ENCODE measurements at places on chromosomes 3 and 15. TPM values are rescaled to one million over a fixed set of nuclear protein-coding genes. Genes with fewer than 3 reads are reported as not detected.

- H3K27ac ChIP-seq: no peak overlapping the region
- no peak for DNase-seq
- H3K4me1 ChIP-seq: no peaks in the 10 kb centered on the region
- H3K4me3 ChIP-seq: no peak overlapping the region
- H3K27me3 ChIP-seq: no peaks in the 10 kb centered on the region
Measured at GRCh38 chr3:115330430-115330829, 183.3 kb upstream of the ZBTB20 start.

DNA sequence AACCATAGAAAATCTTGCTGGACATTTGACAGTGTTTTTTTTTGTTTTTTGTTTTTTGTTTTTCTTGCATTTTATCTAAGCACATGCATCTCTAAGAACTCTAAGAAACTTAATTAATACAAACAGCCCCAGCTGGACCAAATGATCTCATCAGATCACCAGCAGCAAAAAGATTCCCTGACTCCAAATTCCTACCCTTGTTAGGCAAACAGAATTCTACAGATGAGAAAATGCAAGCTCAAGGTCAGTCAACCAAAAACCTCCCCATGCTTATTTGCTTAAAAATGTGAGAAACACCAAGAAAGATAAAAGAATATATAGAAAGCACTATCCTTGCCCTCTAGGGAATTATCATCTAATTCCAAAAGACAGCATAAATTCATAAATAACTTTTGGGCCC is 65.4 kb downstream of the FOXP1 start:
- H3K27ac ChIP-seq: no peak overlapping the region
- DNase-seq: no peak
- H3K4me3 ChIP-seq: no peak overlapping the region
- no peaks in the 10 kb centered on the region for H3K27me3 ChIP-seq
- H3K36me3 ChIP-seq: no peaks in the 10 kb centered on the region
- no peaks in the 10 kb centered on the region for H3K4me1 ChIP-seq

- DNase-seq: no peak
- H3K4me3 ChIP-seq: no peak overlapping the region
- H3K27ac ChIP-seq: no peak overlapping the region
- H3K36me3 ChIP-seq: no peaks in the 10 kb centered on the region
Measured at GRCh38 chr15:76642671-76643070, 262.5 kb downstream of the SCAPER start.

DNA sequence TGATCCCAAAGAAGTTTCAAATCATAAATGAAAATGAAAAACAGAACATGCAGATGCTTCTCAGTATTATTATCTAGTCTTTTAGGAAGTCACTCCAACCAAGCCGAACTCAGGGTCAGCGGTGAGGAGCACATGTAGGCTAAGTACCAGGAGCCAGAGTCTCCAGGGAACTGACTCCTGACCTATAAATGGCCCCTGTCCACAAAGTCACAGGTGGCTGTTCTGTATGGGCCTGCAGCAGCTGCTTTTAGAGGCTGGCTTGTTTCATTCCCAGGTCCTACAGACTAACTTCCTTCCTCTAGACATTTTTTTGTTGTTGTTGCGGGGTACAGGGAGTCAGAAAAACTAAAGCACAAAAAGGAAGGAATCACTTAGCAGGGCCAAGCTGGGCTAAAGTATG is 54.6 kb downstream of the DAPK2 start:
- H3K27me3 ChIP-seq: no peaks in the 10 kb centered on the region
- no peak overlapping the region for H3K4me3 ChIP-seq
- peaks cover 5% of the 10 kb centered on the region for H3K4me1 ChIP-seq
- no peak for DNase-seq

GRCh38 chr3:52456169-52456799 is 880 bp downstream of the NISCH start:
- no peak overlapping the region for H3K27ac ChIP-seq
- no peaks in the 10 kb centered on the region for H3K27me3 ChIP-seq
- no peak for DNase-seq
- H3K36me3 ChIP-seq: peaks cover 36% of the 10 kb centered on the region
- peaks cover 5% of the 10 kb centered on the region for H3K4me1 ChIP-seq

DNA sequence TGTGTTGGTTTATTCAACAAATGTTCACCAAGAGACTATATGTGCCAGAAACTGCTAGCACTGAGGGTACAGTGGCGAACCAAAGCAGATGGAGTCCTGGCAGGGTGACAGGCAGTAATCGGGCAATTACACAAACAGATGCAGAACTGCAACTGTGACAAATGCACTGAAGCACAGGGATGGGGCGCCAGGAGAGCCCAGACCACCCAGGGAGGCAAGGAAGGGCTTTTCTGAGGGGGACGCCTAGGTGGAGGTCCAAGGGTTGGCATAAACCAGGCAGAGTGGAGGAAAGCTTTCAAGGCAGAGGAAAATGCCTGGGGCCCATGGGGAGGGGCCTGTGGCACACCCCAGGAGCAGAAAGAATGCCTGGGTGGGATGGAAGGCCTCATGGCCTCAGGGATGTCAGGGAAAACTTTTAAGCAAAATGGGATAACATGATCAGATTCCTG is 5.5 kb downstream of the DIS3L start:
- H3K4me3 ChIP-seq: no peak overlapping the region
- no peaks in the 10 kb centered on the region for H3K36me3 ChIP-seq
- H3K4me1 ChIP-seq: peaks cover 23% of the 10 kb centered on the region
- H3K27ac ChIP-seq: no peak overlapping the region
- DNase-seq: no peak
- no peaks in the 10 kb centered on the region for H3K27me3 ChIP-seq

TICRR gene
- 0.24 TPM for polyA plus RNA-seq

RAD54L2 gene
- polyA plus RNA-seq: 6.3 TPM

TMC3 gene
- 0.08 TPM for polyA plus RNA-seq

Data from adrenal gland (tissue), 19 donors.